Uterus (tissue), 4 donors: ENCODE measurements at places on chromosomes 7 and 10. TPM values are rescaled to one million over a fixed set of nuclear protein-coding genes. Genes with fewer than 3 reads are reported as not detected.
A peak's percentile ranks its signal among the peaks of the same experiment; 100 is the strongest.

The CSGALNACT2 gene
- total RNA-seq: 18.4 TPM

The OR9A2 gene
- 2.4 TPM for total RNA-seq

The RSPH10B2 gene
- total RNA-seq: 1.0 TPM

The GPR15LG gene
- total RNA-seq: not detected

The CHCHD1 gene
- 7.1 TPM for total RNA-seq

The ARMH3 gene
- total RNA-seq: 21.8 TPM

GRCh38 chr10:61754587-61755550 is 92.1 kb downstream of the CABCOCO1 start:
- DNase-seq: no peak
- H3K27me3 ChIP-seq: no peaks in the 10 kb centered on the region
- no peak overlapping the region for H3K4me3 ChIP-seq
- no peaks in the 10 kb centered on the region for H3K36me3 ChIP-seq

GRCh38 chr10:60919551-60919950 is 24.4 kb downstream of the RHOBTB1 start:
- DNase-seq: no peak
- H3K27ac ChIP-seq: no peak overlapping the region

DNA sequence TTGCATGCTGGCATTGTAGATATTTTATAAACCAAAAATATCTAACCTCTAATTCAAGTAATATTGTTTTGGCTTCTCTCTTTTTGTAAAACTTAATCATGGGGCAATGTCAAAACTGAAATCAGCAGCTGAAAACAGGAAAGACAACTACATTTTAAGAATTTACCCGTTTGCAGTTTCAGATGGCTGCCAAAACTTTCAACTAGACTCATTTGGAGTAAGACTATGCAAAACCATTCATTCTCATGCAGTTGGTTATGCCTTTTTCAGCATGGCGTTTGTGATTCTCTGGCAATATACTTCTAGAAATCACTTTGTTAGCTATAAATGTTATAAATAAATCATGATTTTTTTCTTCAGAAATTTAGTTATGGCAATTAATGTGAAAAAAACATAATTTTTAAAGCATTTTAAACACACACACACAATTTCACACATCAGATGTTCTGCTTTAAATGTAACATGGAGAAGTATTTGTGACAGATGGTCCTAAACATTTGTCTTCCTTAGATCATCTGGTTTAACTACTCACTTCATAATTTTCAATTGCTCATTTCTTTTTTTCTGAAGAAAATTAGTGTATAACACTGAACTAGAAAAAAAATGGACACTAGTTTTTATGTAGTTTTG is 116.4 kb downstream of the ITGB8 start:
- no peaks in the 10 kb centered on the region for H3K27me3 ChIP-seq
- H3K4me1 ChIP-seq: peaks cover 4% of the 10 kb centered on the region
- H3K36me3 ChIP-seq: no peaks in the 10 kb centered on the region
- H3K27ac ChIP-seq: no peak overlapping the region

DNA sequence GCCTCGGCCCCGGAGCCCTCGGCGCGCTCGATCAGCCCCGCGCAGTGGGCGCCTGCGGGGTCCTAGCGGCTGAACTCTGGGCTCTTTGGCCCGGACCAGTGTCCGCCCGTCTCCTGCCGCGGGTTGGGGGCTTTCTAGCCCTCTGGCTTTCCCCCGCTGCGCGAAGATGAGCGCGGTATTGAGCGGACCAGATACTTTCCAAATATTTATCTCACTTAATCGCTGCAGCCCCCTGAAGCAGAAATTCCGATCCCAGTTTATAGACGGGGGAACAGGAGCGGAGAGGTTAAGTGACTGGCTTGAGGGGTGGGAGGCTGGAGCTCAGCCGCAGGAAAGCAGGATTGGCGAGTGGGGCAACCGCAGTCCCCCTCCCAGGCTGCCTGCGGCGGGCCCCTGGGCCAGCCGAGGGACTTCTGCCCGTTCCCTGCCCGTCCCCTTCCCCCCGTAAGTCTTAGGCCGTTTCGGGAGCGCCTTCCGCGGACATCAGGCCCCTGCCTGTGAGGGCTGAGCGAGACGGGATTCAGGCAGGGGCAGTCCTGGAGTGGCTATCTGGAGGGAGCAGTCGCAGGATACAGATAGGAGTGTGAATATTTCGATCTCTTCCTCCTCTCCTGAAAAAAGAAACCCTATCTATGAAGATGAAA is 565 bp downstream of the STRIP2 start:
- no peaks in the 10 kb centered on the region for H3K27me3 ChIP-seq
- no peaks in the 10 kb centered on the region for H3K36me3 ChIP-seq
- peak overlapping the region; percentile 18 for H3K27ac ChIP-seq

GRCh38 chr10:132458586-132459300 is 61.7 kb downstream of the PWWP2B start:
- no peak overlapping the region for H3K27ac ChIP-seq
- no peaks in the 10 kb centered on the region for H3K36me3 ChIP-seq
- no peaks in the 10 kb centered on the region for H3K4me1 ChIP-seq
- peak; percentile 62 for DNase-seq

DNA sequence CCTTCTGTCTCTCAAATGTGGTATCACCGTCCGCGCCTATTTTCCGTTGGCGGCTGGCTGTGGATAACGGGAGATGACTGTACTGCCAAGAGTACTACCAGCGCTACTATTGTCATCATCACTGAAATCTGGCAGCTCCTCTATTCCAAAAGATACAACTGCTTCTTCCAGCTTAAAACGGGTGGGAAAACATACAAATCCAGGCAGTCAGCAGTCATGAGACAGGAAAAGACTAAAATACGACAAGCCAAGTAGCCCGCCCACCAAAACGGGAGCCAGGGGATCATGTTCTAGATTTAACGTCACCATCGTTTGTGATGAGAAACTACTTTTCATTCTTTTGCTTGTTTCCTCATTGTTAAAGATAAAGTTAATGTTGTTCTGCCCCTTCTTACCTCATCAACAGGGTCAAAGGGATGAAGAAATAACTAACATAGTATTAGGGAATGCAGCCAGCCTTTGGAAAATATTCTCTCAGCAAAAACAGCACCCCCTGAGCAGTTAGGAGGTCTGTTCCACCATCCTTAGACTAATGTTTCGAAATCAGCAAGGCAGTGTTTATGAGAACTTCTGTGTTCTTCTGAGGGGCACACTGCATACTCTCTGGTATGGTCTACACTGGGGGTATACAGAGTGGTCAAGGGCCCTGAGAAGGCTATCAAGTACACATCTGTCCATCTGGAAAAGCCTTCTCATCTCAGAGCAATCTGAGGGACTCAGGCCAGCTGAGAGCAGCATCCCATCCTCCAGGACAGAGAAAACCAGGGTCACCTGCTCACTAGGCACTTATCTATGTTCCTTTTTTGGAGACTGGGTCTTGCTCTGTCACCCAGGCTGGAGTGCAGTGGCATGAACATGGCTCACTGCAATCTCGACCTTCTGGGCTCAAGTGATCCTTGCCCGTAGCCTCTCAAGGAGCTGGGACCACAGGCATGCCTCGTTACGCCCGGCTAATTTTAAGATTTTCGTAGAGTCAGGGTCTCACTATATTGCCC is 47.5 kb downstream of the GNA12 start:
- DNase-seq: peak; percentile 88
- H3K4me1 ChIP-seq: peaks cover 4% of the 10 kb centered on the region
- peak overlapping the region; percentile 78 for H3K27ac ChIP-seq
- no peaks in the 10 kb centered on the region for H3K36me3 ChIP-seq

DNA sequence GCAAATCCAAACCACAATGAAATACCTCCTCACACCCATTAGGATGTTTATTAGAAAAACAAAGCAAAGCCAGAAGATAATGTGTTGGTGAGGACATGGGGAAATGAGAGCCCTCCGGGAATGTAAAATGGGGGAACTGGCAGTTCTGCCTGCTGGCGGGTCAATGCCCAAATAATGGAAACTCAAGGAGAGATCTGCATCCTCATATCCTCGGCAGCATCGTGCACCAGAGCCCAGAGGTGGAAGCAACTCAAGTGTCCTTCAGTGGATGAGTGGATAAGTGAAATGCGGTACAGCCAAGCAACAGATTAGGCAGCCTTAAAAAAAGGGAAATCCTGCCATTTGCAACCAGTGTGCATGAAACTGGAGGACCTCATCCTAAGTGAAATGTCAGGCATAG is 325.2 kb downstream of the WDR37 start:
- H3K27ac ChIP-seq: no peak overlapping the region
- no peaks in the 10 kb centered on the region for H3K36me3 ChIP-seq
- no peak for DNase-seq

DNA sequence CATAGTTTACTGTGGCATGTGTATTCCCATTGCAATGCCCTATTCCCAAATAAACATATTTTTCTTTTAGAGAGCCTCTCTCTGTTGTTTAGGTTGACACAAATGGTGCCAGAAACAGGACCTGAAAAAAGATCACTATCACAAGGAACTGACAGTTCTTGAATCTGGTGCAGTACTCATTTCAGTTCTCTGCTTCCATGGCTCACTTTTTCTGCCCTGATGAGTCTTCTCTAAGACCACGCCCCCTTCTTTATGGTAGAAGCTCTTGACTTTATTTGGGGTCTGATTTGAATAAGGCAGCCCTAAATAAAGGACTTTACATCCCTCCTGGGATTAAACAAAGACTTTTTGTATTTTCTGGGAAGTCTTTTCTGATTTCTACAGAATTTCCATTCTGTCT is 3.5 kb upstream of the CCDC126 start:
- H3K27me3 ChIP-seq: no peaks in the 10 kb centered on the region
- DNase-seq: no peak
- H3K4me1 ChIP-seq: peaks cover 4% of the 10 kb centered on the region
- no peak overlapping the region for H3K27ac ChIP-seq

DNA sequence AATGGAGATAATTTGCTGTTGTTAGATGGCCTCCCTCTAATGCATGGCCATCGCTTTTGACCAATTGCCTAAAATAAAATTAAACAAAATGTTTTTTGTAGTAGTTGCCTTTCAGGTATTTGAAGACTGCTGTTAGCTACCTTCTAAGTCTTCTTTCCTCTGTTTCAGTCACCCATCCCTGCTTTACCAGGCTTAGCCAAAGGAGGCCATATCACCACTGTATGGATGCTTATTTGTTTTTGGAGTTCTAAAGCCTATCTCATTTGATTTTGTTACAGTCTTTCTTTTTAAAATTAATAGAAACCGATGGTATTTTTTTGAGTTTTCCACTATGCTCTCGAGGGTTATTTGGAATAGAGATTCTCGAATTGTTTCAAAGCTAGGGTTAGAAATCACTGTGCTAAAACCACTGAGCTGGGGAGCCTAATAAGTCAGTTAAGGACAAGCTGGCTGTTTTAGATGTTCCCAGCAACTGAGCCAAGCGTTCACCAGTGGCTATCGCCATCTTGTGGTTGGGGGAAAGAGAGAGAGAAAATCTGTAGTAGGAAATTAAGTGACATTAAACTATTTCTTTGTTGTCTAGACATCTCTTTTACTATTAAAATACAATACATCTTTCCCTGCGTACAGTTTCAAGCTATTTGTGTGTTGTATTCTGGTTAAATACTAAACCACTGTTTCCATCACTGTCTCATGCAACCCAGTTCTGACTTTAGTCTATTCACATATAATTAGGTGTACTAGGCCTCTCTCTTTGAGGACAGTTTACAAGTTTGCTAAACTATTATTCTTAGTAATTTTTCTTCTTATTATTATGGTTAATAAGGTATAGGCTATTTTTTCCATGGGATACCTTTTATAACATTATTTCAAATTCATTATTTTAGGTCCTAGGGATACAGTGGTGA is 52.2 kb downstream of the GPR158 start:
- no peaks in the 10 kb centered on the region for H3K27me3 ChIP-seq
- H3K36me3 ChIP-seq: no peaks in the 10 kb centered on the region
- no peaks in the 10 kb centered on the region for H3K4me1 ChIP-seq
- no peak for DNase-seq
- no peak overlapping the region for H3K4me3 ChIP-seq
- H3K27ac ChIP-seq: no peak overlapping the region

DNA sequence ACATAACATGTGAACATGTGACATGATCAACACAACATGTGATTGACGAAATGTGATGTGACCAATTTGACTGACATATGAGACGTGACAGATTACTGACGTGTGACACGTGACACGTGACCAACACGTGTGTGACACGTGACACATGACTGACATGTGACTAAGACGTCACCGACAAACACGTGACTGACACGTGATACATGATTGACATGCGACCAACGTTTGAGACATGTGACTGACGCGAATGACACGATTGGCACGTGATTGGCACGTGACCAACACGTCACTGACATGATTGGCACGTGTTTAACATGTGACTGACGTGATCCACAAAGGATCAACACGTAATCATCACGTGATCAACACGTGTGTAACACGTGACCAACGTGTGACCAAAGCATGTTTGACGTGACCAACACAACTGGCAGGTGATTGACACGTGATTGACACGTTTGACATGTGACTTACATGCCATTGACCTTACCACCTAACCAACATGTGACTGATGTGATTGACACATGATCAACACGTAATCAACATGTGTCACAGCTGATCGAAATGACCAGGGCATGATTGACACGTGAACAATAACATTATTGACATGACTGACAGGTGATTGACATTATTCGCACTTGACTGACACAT is 23.7 kb downstream of the CRPPA start:
- no peaks in the 10 kb centered on the region for H3K27me3 ChIP-seq
- H3K4me3 ChIP-seq: no peak overlapping the region
- H3K27ac ChIP-seq: no peak overlapping the region
- no peak for DNase-seq
- no peaks in the 10 kb centered on the region for H3K36me3 ChIP-seq

DNA sequence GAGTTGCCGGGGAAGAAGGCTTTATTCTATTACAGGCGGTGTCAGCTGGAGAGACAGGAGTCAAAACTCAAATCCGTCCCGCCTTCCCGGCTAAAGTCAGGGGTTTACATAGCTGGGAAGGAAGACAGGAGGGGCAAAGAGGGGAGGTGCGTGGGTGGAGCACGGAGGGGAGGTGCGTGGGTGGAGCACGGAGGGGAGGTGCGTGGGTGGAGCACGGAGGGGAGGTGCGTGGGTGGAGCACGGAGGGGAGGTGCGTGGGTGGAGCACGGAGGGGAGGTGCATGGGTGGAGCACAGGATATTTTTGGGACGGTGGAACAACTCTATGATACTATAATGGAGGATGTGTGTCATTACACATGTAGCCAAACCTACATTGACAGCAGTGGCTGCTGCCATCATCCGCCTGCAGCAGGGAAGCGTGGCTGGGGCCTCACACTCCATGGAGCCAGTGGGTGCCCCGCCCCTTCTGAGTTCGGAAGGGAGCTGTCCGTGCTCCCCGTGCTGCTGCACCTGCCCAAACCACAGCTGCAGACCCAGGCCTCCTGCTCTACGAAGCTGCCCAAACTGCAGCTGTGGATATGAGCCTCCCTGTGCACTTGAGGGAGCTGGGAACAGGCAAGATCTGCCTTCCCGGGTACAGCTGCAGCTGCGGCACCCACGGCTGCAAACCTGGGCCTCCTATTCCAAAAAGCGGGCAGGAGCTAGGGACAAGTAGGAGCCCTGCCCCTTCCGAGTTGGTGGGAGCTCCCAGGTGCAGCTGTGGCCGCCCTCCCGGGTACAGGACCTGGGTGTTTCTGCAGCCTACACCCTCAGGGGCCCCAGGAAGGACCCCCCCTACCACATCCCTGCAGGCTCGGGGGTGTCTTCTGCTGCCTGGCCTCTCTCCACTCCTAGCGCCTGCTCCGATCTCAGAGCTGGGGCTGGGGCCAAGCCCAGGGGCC is 119.4 kb downstream of the DYNC2I1 start:
- no peak for DNase-seq
- no peak overlapping the region for H3K27ac ChIP-seq
- H3K4me1 ChIP-seq: no peaks in the 10 kb centered on the region
- H3K4me3 ChIP-seq: no peak overlapping the region

GRCh38 chr7:51224811-51225595 is 91.6 kb downstream of the COBL start:
- H3K4me1 ChIP-seq: no peaks in the 10 kb centered on the region
- no peak for DNase-seq
- H3K36me3 ChIP-seq: no peaks in the 10 kb centered on the region
